ENCODE measurements at places on chromosomes 1 and 21.
A peak's percentile ranks its signal among the peaks of the same experiment; 100 is the strongest.

- no peak for DNase-seq
Measured at GRCh38 chr1:27018316-27018715, 5.7 kb upstream of the TENT5B start.

DNA sequence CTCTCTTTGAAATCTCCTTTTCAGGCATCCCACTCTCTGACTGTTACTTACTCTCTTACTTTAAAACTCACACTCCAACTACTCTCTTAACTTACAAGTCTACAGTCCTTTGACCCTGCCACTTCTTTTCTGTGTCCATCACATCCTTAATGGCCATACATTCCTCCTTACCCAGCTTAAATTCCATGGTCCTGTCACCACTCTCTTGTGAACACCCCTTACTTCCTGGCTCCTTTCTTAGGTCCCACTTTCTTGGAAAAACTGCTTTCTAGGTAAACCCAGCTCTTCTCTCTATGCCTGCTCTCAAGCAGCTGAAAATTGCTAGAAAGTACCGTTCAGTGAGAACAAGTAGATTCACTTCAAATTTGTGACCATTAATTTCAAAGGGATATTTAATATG lies 109.1 kb downstream of the OLFML2B start:
- no peak for DNase-seq

DNA sequence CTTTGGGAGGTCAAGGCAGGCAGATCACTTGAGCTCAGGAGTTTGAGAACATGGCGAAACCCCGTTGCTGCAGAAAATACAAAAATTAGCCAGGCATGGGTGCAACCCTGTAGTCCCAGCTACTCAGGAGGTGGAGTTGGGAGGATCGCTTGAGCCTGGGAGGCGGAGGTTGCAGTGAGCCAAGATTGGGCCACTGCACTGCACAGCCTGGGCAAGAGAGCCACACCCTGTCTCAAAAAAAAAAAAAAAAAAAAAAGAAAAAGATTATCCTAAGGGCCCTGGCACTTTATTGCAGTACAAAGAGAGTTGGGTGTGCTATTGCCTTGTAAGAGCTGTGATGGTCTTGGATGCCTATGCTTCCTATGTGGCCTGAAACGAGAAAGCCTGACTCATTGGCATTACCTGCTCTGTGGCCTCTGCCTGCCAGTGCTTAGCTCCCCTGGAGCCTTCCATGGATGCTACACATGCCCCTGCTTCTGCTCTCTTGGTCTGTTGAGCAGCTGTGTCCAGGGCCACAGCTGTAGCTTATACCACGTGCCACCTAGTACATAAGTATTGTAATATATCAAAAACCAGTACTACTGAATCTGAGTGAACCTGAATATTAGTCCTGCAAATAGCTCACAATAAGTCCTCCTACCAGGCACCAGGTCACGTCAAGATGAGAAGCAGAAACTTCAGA lies 45.8 kb downstream of the DNAJC6 start:
- no peak for DNase-seq

- no peak for DNase-seq
Measured at GRCh38 chr1:231976231-231976630, 349.6 kb downstream of the DISC1 start.

DNA sequence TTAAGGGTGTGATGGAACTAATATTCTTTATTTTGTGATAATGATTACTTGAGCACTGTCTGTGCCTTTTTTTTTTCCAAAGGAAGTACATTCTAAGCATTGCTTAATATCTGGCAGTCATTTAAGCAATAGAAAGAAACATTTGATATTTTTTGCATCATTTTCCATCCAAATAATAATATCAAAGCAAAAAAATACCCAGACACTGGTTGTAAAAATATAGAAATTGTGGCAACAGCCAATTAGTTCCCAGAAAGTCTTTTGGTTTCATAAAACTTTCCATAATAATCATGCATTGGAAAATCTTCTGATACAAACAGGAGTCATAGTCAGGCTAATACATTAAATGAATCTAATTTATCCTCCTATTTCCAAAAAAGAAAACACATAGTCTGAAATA lies 629.3 kb upstream of the ADAMTS5 start:
- no peak for DNase-seq

DNA sequence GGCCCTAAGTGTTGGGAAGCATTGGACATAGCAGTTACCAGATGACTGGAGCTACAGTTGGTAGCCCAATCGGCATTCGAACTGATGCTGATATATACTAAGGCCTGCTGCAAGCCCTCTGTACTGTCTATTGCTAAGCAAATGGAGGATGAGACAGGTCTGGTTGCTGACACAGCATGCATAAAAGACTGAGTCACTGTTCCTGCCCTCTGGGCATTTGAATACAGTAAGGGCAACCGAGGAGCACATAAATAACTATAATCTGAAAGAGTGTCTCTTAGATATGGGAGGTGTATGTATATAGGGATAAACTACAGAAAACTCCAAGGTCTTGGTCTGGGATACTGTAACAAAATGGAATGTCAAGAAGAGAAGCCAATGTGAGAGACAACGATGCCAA lies 16.8 kb upstream of the MARK1 start:
- no peak for DNase-seq

DNA sequence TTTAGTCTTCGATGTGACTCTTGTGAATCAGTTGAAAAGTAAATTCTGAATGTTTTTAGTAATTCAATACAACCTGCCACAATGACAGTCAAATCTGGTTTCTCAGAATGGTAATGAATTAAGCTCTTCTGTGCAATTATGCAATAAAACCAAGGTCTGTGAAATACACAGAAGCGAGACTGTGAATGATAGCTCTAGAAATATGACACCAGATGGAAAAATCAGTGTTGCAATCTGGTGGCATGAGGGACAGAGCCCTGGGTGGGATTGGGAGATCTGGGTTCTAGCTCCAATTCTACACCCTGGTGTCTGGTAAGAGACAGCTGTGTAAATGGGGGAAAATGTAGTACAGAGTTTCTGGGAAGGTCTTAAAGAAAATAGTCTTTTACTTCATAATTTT lies 586.4 kb upstream of the ZRANB2 start:
- no peak for DNase-seq

GRCh38 chr21:35625576-35625975 lies 434.8 kb downstream of the SETD4 start:
- no peak for DNase-seq

DNA sequence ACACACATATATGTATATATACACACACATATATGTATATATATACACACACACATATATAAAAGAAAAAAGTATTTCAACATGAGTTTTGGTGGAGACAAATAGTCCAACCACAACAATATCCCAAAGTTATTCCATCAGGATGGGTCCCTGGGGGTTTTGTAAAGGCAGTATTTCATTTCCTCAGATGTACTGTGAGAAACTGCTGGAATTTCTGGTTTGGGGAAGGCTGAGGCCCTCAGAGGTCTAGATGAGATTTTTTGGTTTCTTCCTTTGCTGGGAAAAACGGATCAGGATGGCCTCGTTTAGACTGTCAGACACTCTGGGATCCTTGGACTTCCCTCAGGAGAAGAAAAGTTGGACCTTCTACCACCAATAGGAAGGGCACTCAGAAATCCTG lies 36.5 kb upstream of the TENT5B start:
- DNase-seq: no peak

- DNase-seq: no peak
Measured at GRCh38 chr21:45945066-45945867, 36.3 kb upstream of the COL6A1 start.

DNA sequence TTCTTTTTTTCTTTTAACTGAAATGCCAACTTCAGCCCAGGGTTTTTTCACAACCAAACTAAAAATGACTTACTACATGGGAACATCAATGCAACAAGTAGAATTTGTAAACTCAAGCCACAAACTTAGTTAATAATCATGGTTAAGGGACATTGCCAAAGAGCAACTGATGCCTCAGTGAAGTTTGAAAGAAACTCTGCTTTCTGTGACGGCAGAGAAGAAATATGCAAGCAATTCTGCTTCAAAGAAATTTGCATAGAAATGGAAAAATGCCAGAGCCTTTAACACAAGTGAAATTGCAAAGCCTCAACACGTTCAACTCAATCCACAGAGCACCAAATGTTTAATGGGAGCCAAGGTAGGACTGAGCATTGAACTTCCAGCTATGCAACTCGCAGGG lies 5.0 kb upstream of the CHD5 start:
- DNase-seq: no peak

GRCh38 chr1:205998457-205999241 lies 4.5 kb downstream of the RAB7B start:
- DNase-seq: no peak

DNA sequence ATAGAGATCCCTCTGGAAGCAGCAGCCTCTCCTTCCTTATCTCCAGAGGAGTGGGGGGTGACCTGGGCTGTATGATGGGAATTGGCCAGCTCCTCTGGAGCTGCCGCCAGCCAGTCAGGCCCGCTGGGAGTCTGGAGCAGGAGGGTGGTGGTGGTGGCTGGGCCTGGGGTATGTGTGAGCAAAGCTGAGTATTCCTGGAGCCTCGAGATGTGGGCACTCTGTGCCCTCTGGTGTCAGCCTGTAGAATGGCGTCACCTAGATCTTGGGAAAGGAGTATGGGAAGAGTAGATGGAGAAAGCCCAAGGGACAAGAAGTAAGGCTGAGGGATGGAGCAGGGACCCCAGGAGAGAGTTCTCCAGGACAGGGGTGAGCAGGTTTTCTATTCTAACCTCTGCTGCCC lies 16.0 kb downstream of the VANGL2 start:
- no peak for DNase-seq

DNA sequence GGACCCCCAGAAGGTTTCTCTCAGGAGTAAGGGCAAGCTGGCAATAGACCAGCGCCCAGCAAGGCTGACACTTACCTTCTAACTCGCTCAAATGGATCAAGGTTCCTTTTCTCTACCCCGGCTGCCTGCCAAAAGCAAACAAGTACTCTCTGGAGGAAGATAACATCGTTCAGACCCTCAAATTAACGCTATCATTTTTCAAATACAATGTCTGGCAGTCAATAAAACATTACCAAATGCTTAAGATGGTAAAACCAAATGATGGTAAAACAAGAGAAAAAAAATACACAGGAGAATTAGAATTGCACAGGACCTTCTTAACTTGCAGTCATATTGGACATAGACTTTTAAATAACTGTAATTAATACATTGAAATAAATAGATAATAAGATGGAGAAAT lies 148.1 kb downstream of the SPATA46 start:
- no peak for DNase-seq

- no peak for DNase-seq
Measured at GRCh38 chr1:219322766-219323165, 149.1 kb downstream of the LYPLAL1 start.

DNA sequence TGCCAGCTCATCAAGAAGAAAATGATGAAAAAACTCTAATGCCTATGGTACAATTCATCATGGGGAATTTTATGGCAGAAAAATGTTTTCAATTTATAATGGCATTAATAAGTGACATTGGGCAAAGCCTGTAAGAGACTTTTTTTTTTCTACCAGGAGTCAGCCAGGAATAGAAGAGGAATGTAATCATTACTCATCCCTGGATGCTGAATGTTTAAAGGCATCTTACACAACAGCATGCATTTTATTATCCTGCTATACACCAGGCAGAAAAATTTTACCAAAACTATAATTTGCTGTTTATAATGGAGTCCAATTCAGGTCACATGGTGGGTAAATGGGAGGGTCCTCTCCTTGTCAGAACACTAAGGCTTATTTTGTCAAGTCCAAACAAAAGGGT lies 189.9 kb upstream of the BEND5 start:
- DNase-seq: no peak

GRCh38 chr1:185066181-185066580 lies 20.8 kb downstream of the RNF2 start:
- no peak for DNase-seq

GRCh38 chr1:2482588-2482987 lies 6.5 kb downstream of the PLCH2 start:
- no peak for DNase-seq

GRCh38 chr1:40270152-40270834 lies 12.3 kb downstream of the ZMPSTE24 start:
- DNase-seq: no peak

GRCh38 chr1:214983126-214983869 lies 99.2 kb upstream of the KCNK2 start:
- DNase-seq: no peak

DNA sequence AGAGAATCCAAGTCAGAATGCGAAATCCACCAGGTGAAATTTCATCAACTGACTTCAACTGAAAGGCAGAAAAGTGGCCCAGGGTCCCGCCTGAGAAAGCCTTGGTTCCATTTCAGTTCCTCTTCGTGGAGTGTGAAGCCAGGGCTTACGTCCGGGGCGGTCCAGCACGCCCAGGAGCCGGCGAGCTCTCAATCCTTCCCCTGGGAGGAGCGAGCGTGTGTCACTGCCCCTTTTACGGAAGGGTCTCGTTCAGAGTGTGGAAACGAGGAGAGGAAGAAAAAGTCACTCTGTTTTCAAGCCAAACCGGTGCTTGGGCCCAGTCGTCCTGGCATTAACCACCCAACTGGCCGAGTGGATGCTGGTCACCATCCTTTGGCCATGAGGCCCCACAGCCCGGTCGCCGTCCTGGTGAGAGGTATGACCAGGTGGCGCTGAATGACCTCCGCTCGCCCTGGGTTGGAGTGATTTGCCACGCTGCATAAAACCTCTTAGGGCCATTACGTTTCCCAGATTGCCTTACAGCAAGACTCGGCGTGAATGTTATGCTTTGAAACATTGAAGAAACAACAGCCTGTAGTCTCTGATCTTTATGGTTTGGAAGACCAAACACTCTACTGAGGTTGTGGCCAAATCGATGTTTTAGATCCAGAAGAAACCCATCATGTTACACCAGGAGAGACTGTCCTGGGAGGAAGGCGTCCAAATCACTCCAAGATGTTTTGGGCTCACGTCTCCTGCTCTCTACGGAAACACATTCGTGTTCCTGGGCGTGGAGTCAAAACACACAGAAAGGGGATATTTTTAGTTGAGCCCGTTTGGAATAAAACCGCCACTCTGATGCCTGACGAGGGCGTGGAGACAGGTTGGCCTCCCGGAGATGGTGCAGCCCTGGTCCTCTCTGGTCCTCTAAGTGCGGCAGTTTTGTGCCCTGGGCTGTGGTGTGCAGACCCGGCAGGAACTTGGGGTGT lies 93.6 kb upstream of the ACTRT2 start:
- no peak for DNase-seq

- no peak for DNase-seq
Measured at GRCh38 chr1:210364479-210364878, 35.8 kb downstream of the HHAT start.

GRCh38 chr1:233240829-233241682 lies 54.5 kb downstream of the PCNX2 start:
- DNase-seq: no peak

DNA sequence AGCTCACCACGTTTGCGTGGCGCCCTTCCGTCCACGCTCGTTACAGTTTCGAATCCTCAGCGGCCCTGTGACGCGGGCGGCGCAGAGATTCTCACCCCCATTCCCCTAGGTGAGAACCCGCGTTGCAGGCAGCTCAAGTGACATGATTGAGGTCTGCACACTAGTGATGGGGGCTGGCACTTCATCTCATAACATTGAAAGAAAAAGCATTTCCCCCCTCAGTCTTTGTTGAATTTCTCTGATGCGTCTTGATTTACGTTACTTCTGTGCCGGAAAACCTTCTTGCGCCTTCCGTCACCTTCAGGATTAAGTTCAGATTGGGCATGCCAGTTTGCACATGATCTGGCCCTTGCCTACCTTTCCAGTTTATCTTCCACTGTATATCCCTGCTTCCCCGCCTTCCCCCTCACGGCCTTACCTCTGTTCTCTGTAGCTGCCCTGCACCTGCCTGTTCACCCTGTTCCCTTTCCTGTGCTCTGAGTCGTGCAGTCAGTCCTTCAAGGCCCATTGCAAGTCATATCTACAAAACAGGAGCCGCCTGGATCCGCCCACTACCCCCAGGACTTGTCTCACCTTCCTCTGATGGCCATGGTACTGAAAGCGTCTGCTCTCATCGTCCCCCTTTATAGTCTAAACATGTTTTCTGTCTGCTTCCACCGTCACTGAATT lies 1.1 kb downstream of the CTPS1 start:
- DNase-seq: peak; percentile 26

- no peak for DNase-seq
Measured at GRCh38 chr1:244865820-244866219, 1.5 kb upstream of the HNRNPU start.
